Endodermal cell (in vitro differentiated cells): ENCODE measurements at places on chromosomes 1 and 21. TPM values are rescaled to one million over a fixed set of nuclear protein-coding genes. Genes with fewer than 3 reads are reported as not detected.
A peak's percentile ranks its signal among the peaks of the same experiment; 100 is the strongest.

DNM3 gene
- 0.28 to 0.57 TPM (median 0.53 TPM) in 3 replicates for total RNA-seq

MYBPH gene
- not detected in 3 replicates for total RNA-seq

CATSPERE gene
- 0.33 to 0.34 TPM (median 0.33 TPM) in 3 replicates for total RNA-seq

FBXO28 gene
- 24.0 to 38.7 TPM (median 33.2 TPM) in 3 replicates for total RNA-seq

C1orf210 gene
- 17.0 to 20.9 TPM (median 17.9 TPM) in 3 replicates for total RNA-seq

LORICRIN gene
- total RNA-seq, result not detected in 3 replicates

JUN gene
- total RNA-seq, result 16.3 and 18.4 TPM in 2 replicates

EDEM3 gene
- 17.0 and 20.1 TPM in 2 replicates for total RNA-seq

- no peaks in the 10 kb centered on the region for H3K4me1 ChIP-seq
- peaks cover 21% of the 10 kb centered on the region for H3K27me3 ChIP-seq
- H3K36me3 ChIP-seq, result no peaks in the 10 kb centered on the region
- H3K27ac ChIP-seq, result no peak overlapping the region
- DNase-seq, result no peak
Measured at GRCh38 chr1:184753117-184753516, 1.5 kb downstream of the EDEM3 start.

DNA sequence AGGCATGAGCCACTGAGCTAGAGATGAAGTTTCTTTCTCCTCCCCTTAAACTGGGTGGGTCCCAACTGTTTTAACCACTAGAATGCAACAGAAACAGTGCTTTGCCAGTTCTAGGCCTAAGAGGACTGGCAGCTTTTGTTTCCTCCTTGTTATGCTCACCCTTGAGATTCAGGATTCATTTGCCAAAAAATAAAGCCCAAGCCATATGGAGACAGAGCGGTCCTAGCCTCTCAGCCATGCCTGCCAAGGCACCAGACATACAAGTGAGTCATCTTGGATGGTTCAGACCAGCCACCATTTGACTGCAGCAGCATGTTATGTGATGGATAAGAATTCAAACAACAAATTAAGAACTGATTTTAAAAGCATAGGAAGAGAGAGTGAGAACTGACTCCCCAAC lies 38.1 kb upstream of the STUM start:
- peaks cover 8% of the 10 kb centered on the region for H3K4me1 ChIP-seq
- peaks cover 6% of the 10 kb centered on the region for H3K27me3 ChIP-seq
- no peaks in the 10 kb centered on the region for H3K36me3 ChIP-seq
- peak; percentile 10 for DNase-seq
- no peak overlapping the region for H3K4me3 ChIP-seq
- H3K27ac ChIP-seq, result no peak overlapping the region

- H3K36me3 ChIP-seq, result no peaks in the 10 kb centered on the region
- H3K4me1 ChIP-seq, result no peaks in the 10 kb centered on the region
- H3K4me3 ChIP-seq, result no peak overlapping the region
- DNase-seq, result no peak
- no peak overlapping the region for H3K27ac ChIP-seq
Measured at GRCh38 chr1:203408486-203409481, 57.9 kb upstream of the FMOD start.

- H3K4me3 ChIP-seq, result no peak overlapping the region
- peaks cover 75% of the 10 kb centered on the region for H3K27me3 ChIP-seq
- no peak for DNase-seq
- H3K36me3 ChIP-seq, result no peaks in the 10 kb centered on the region
- H3K27ac ChIP-seq, result no peak overlapping the region
- H3K4me1 ChIP-seq, result no peaks in the 10 kb centered on the region
Measured at GRCh38 chr1:177571485-177572076, 398.3 kb downstream of the SEC16B start.

GRCh38 chr1:103489935-103490334 lies 35.6 kb upstream of the RNPC3 start:
- no peaks in the 10 kb centered on the region for H3K27me3 ChIP-seq
- no peak for DNase-seq
- H3K4me1 ChIP-seq, result no peaks in the 10 kb centered on the region
- H3K27ac ChIP-seq, result no peak overlapping the region
- H3K36me3 ChIP-seq, result no peaks in the 10 kb centered on the region
- no peak overlapping the region for H3K4me3 ChIP-seq

DNA sequence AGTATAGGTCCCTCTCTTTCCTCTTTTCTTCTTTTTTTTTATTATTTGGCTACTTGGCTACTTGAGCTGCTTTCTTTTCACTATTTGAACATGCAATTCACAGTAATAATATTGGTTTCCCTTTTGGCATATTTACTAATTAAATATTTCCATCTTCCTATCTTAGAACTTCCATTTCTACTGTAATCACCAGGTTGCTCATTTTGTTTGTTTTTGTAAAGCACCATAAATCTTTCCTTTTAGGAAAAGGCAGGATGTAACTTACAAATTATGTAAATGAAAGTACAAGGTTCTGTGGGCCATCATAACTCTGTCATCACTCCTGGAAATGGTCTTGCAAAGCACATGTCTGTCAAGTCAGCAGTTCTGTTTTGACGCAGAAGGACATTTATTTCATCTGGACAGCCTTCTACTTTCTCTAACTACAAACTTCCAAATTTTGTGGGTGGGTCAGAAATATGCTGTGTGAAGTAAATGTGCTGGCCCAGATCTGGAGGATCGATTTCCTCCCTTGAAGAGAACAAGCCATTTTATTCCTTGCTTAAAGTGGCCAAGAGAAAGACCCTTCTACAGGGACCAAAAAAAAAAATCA lies 71.7 kb upstream of the TNFSF18 start:
- no peak overlapping the region for H3K27ac ChIP-seq
- no peak overlapping the region for H3K4me3 ChIP-seq
- H3K27me3 ChIP-seq, result no peaks in the 10 kb centered on the region
- no peaks in the 10 kb centered on the region for H3K36me3 ChIP-seq

DNA sequence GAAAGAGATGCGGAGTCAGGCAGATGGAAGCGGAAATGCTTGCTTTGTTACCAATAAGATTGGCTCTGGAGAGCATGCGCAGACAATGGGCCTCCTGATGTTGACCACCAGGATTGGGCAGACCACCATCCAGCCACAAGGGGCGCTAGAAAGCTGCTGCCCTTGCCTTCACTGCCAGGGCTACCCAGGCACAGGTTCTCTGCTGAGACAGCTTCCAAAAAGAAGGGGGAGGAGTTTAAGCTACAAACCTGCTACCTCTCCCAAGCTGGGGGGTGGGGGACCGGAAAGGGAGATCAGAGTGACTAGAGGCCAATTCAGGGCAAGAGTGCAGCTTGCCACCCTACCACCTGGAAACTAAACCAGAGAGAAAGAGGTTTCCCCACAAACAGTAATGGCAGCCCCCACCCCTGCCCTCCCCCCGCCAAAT lies 369.7 kb downstream of the RRAGC start:
- no peaks in the 10 kb centered on the region for H3K27me3 ChIP-seq
- H3K4me3 ChIP-seq, result no peak overlapping the region
- no peaks in the 10 kb centered on the region for H3K36me3 ChIP-seq
- no peaks in the 10 kb centered on the region for H3K4me1 ChIP-seq
- H3K27ac ChIP-seq, result no peak overlapping the region

DNA sequence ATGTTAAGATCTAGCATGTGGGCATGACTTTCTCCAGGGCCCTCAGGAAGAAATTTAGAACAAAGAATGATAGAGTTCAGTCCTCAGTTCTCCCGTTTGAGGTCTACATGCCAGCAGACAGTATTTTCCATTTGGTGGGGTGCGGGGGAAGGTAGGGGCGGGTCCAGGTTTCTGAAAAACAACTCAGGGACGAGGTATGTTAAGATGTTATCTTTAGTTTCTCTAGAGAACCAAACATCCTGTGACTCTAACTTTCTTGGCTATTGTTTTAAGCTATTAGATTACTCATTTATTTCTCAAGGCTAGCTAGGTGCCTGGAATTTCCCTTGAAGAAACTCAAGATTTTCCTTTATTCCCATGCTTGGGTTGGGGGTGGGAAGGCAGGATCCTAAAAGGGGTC lies 42.3 kb upstream of the SYT14 start:
- peaks cover 4% of the 10 kb centered on the region for H3K4me1 ChIP-seq
- no peaks in the 10 kb centered on the region for H3K27me3 ChIP-seq
- no peaks in the 10 kb centered on the region for H3K36me3 ChIP-seq
- no peak for DNase-seq
- H3K4me3 ChIP-seq, result no peak overlapping the region

DNA sequence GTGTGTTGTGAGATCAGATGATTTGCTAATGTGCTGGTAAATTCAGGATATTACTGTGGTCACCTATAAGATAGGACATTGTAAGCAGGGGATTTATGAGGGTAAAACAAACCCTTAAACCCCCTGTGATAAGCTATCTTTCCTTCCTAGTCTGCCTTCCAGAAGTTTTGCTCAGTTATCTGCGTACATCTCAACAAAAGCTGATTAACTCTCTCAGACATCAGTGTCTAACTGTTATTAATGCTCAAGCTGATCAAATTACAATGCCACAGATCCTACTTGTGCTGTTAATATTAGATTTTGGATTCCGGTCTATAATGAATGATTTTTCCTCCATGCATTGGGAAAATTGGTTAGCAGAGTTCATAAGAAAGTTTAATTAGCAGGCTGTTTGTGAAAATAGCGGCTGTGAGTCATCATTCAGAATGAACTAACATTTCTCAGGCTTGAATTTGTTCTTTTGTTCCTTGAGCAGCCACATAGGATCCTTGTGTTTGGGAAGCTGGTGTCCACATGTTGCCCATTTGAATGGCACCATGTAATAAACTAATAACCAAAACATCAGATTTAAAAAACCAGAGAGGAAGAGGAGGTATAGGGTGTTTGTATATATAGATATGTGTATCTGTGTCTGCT lies 48.7 kb downstream of the ELAVL4 start:
- no peaks in the 10 kb centered on the region for H3K36me3 ChIP-seq
- DNase-seq, result no peak
- H3K27ac ChIP-seq, result no peak overlapping the region

DNA sequence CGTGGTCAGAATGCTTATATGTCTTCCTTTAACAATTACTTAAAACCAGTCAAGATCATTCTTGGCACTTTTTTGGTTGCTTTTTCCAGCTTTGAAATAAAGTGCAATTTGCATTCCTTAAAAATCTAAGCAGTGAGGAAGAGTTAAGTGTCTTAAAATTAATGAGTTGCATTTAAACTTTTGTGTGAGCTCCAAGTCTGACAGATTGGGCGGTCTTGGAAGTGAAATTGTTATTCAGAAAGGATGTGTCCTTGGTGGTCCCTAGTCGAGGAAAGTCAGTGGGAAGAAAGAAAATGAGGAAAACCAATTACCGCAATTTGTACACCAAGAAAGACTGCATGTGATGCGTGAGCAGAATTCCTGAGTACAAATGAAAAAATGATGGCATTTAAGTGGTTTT lies 132.5 kb downstream of the HHIPL2 start:
- H3K36me3 ChIP-seq, result no peaks in the 10 kb centered on the region
- peaks cover 2% of the 10 kb centered on the region for H3K27me3 ChIP-seq
- no peaks in the 10 kb centered on the region for H3K4me1 ChIP-seq

- H3K4me1 ChIP-seq, result no peaks in the 10 kb centered on the region
- no peak for DNase-seq
- no peaks in the 10 kb centered on the region for H3K27me3 ChIP-seq
- no peaks in the 10 kb centered on the region for H3K36me3 ChIP-seq
Measured at GRCh38 chr1:194151056-194151455, 964.6 kb upstream of the B3GALT2 start.

- H3K4me1 ChIP-seq, result no peaks in the 10 kb centered on the region
- H3K4me3 ChIP-seq, result no peak overlapping the region
- DNase-seq, result no peak
- H3K36me3 ChIP-seq, result no peaks in the 10 kb centered on the region
Measured at GRCh38 chr21:45769294-45769693, 125.8 kb downstream of the PCBP3 start.

- H3K4me3 ChIP-seq, result no peak overlapping the region
- H3K36me3 ChIP-seq, result no peaks in the 10 kb centered on the region
- DNase-seq, result peak; percentile 89
Measured at GRCh38 chr1:22639286-22639685, 2.9 kb downstream of the C1QA start.

DNA sequence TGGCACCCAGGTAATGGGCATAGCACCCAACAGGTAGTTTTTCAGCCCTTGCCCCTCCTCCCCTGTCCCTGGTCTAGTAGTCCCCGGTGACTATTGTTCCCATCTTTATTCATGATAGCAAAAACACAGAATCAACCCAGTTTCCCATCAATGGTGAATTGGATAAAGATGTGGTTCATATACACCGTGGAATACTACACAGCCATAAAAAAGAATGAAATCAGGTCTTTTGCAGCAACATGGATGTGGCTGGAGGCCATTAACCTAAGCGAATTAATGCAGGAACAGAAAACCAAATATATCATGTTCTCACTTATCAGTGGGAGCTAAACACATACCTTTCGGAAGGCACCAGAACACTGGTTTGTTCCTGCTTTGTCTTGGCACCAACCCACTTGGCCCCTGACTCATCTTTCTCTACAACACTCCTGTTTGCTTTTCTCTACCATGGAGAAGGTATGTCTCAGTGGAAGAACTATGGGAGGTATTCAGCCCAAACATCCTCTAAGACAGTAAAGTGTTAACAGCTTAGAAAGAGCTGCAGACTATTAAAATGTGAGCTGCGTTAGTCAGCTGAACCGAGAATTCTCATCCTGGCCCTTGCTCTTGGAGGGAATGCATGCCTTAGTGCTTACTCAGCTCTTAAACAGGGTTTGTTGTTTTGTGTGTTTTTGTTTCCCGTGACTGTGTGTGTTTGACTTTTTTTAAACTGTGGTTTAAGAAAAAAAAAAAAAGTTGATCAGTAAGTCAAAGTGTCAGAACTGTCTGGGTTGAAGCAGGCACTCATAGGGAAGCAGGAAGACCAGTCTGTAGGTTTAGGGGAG lies 203.0 kb downstream of the TOMM20 start:
- peak overlapping the region; percentile 9 for H3K27ac ChIP-seq
- H3K27me3 ChIP-seq, result no peaks in the 10 kb centered on the region
- peak; percentile 70 for DNase-seq
- H3K4me3 ChIP-seq, result no peak overlapping the region

DNA sequence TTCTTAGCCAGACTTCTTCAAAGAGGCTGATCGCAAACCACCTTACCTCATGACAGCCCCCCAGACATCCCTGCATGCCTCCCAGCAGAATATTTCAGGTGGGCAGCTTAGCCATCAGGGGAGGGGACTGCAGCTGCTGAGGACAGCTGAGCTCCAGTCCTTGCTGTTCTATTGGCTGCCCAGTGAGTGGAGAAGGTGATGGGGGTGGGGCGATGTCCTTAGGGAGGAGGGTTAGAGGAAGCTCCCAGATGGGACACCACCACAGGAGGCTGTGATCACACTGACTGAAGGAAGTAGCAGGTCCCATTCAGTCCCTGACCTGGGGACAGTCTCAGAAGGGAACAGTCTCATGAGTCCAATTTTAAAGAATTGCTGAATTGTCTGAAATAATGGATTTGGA lies 38.3 kb downstream of the GJA5 start:
- H3K4me1 ChIP-seq, result peaks cover 6% of the 10 kb centered on the region
- no peak overlapping the region for H3K27ac ChIP-seq
- no peak overlapping the region for H3K4me3 ChIP-seq
- DNase-seq, result peak; percentile 85
- no peaks in the 10 kb centered on the region for H3K27me3 ChIP-seq

- H3K27ac ChIP-seq, result no peak overlapping the region
- DNase-seq, result no peak
- H3K4me1 ChIP-seq, result no peaks in the 10 kb centered on the region
- H3K27me3 ChIP-seq, result no peaks in the 10 kb centered on the region
- no peak overlapping the region for H3K4me3 ChIP-seq
Measured at GRCh38 chr21:46122758-46123683, 25.1 kb downstream of the COL6A2 start.
